ENCODE measurements at places on chromosomes 3 and 15.

DNA sequence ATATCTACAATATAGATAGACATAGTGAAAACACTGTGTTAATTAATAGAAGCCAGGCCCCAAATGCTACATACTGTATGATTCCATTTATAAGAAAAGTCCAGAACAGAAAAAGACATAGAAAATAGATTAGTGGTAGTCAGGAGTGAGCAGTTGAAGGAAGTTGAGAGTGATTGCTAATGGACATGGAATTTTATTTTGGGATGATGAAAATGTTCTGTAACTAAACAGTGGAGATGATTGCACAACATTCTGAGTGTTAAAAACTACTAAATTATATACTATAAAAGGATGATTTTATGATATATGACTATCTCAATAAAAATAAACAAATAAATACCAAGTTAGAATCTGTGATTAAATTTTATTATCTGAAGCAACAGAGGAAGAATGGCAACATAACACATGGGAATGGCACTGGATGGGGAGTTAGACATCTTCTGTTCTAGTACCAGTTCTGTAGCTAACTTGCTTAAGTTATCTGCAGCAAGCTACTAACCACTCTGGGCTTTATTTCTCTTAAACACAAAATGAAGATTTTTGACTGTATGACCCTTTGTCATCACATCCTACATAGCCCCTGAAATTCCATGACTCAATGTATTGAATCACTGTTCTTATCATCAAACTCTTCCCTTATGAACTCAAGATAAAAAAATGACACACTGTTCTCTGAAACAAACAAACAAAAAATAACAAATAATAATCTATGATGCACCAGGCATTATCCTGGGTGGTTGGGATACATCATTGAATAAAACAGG, 612.7 kb downstream of the TBL1XR1 start:
- no peak for DNase-seq

DNA sequence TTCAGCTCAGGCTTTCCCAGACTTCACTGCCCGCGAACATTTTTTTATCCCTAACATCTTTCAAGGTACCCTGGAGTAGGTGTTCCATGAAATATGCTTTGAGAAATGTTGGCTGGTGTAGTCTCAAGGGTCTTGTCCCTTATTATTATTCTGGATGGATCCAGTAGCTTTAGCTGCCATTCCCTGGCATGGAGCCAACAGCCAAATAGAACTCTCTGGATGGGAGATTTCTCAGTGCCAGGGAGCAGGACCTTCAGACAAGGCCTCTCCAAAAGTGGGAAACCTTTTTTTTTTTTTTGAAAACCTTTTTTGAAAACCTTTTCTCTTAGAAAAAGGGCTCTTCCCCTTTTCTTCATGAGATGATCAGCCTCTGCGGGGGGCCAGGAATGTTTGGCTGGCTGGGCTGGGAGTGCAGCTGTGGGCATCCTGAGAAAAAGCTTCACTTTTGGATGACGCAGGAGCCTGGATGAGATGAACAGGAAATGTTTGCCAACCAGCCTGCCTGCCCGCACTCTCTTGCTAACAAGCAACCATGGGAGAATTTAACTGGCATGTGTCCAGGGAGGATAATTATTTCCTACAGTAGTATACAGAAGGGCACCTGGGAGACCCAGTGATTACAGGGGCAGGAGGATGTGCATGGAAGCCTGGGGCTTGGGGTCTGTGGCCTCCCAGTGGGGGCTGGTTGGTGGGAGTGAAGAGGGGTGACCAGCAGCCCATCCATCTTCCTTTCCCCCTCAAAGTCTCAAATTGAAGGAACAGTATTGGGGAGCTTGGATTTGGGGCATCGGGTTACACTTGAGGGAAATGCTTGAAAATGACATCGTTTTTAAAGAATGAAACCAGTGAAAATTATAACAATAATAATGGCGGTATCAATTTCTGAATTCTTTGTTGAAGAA, 109.1 kb upstream of the LRIG1 start:
- DNase-seq = peak; percentile 72

DNA sequence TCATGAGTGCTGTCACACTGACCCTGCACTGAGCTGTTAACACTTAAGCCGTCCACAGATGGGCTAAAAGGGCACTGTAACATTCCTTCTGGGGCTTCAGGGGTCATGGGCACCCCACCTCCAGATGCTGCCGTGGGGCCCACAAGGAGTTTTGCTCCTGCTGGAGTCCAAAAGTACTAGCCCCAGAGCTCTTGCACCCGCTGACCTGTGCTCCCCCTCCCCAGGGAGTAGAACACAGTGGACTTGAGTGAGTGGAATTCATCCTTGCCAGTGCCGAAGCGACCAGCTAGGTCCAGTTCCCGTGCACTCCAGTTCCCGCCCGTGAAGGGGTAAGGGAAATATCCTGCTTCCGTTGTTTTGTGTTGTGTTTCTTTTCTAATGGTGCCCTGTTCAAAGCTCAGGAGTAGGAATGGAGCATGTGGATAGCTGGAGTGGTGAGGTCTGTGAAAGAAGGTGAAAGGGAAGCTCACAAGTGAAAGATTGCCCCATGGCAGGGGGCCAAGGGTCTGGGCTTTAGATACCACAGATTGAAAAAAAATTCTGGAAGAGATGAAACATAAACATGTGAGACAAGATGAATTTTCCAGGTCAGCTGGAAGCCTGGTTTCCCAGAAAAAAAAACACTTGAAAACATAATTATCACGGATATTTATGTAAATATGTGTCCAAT, 36.6 kb downstream of the SLCO2A1 start:
- DNase-seq = no peak

DNA sequence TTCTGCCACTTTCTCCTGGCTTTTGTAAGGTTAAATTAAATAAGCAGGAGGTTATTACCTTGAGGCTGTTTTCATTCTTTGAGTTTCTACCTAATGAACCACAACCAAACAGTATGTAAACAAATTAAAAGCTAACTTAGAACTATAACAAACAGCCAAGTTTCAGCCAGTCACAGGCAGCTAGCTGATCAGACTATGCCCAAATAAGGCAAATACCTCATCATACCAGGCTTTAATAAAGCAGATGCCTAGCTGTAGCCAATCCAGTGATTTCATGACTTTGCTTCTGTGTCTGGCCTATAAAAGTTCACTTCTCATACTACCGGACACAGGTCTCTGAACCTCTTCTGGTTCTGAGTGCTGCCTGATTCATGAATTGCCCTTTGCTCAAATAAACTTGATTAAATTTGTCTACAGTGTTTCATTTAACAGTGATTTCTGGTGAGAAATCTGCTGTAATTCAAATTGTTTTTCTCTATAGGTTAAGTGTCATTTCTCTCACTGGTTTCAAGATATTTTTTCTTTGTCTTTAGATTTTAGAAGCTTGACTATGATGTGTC, 24.2 kb downstream of the SH3GL3 start:
- no peak for DNase-seq

DNA sequence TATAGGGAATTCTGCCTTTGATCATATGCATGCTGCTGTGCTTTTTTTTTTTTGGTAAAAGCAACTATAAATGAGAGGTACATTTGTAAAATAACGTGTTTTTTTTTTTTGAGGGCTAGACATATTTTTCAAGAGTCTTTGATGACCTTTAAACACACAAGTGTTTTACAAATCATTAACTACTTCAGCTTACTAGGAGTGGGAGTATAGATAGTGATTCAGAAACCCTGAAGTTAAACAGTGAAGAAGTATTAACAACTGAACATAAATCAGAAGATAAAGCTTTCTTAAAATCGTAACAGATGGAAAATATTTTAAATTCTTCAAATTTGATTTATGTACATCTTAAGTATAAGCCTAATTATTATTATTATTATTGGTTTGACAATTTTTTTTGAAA, 2.9 kb upstream of the GMNC start:
- no peak for DNase-seq

GRCh38 chr3:133283958-133284807, 115.7 kb upstream of the BFSP2 start:
- DNase-seq = peak; percentile 85

DNA sequence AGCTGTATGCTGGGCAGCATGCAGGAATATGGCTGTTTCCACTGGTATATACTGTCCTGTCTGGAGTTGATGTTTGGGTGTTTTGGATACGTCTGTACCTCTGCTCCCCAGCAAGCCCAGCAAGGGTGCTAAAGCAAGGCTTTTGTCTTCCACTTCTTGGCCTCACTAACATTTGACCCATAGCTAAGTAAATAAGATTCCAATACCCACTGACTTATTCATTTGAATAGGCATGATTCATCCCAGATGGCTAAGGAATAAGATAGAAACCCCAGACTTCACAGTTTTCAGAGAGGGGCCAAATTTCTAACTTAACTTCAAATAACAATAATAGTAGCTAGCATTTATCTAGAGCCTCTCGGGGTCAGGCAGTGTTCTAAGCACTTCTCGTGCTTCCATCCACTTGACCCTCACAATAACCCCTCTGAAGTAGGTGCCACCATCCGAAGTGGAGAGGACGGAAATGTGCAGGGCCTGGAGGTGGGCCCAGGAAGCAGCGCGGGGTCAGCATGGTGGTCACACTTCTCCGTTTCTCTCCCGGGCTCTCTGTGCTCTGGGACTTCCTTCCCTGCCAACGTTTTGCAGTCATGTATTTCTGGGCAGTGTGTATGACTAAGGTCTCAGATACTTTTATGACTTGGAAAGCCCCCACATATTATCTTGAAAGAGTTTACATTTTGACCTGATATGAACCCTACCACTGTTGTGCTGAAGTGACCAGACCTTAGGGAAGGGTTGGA, 39.3 kb downstream of the LRRK1 start:
- DNase-seq = no peak

GRCh38 chr3:13483286-13483685, 3.2 kb downstream of the HDAC11 start:
- no peak for DNase-seq

- DNase-seq = no peak
Measured at GRCh38 chr15:79178594-79178993, 88.0 kb upstream of the RASGRF1 start.

GRCh38 chr3:19645093-19645492, 288.9 kb downstream of the EFHB start:
- no peak for DNase-seq

- no peak for DNase-seq
Measured at GRCh38 chr3:128378631-128379347, 87.9 kb downstream of the DNAJB8 start.

- peak; percentile 65 for DNase-seq
Measured at GRCh38 chr3:75192146-75192616, 471.9 kb upstream of the FRG2C start.

GRCh38 chr15:58267051-58267450, 128.9 kb downstream of the AQP9 start:
- peak; percentile 81 for DNase-seq

GRCh38 chr3:138588445-138588844, 5.6 kb downstream of the CEP70 start:
- no peak for DNase-seq

DNA sequence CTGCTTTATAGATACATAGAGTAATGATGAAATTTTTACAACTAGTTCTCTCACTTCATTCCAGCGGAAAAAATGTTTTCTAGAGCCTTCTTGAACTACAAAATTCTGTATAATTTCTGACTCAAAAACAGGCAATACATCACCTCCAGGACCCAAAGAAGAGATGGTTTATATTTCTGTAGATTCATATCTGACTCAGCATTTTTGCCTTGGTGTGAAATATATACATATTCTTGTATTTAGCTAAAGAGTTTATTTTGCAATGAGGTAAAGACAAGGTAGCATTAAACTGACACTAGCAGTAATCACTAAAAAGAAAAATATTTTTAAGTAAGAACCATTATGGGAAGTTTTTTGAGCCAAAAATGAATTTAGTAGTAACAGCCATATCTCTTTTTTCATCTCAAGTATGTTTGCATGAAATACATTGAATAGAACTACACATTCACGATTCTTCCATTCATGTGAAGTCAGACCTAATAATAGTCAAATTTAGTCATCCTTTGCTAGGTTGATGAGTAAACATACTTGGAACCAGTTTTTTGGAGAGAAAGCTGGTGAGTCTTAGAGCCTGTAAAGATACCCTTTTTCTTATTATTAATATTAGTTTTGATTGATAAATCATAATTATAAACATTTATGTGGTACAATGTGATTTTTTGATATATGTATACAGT, 31.6 kb downstream of the COL8A1 start:
- no peak for DNase-seq

GRCh38 chr15:93179700-93180102, 90.7 kb upstream of the RGMA start:
- peak; percentile 73 for DNase-seq

DNA sequence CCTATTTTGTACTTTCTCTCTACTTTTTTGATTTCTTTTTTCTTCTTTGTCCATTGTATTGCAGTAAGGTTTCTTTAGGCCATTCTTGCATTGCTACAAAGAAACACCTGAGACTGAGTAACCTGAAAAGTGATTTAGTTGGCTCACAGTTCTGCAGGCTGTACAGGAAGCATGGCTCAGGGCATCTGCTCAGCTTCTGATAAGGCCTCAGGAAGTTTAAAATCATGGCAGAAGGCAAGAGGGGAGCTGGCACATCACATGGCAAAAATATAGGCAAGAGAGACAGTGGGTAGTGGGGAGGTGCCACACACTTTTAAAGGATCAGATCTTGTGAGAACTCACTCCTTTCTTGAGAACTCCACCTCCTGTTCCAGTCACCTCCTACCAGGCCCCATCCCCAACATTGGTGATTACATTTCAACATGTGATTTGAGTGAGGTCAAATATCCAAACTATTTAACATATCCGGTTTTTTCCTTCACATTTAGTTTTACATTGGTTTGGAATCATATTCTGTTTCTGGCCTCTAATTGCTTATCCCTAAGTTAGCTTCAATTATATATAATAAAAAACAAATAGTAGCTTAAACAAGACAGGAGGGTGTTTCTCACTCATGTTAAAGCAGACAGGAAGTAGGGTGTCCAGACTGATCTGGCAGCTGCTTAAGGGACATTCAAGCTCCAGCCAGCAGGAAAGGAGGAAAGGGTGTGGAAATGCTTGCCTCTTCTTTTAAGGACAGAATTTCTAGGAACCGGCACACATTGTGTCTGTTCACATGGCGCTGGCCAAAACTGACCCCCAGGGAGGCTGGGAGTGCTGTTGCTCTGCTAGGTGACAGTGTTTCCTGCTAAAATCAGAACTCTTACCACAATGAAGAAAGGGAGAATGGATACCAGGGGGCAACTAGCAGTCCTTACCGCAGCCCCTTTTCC, 28.8 kb upstream of the SKOR1 start:
- no peak for DNase-seq

DNA sequence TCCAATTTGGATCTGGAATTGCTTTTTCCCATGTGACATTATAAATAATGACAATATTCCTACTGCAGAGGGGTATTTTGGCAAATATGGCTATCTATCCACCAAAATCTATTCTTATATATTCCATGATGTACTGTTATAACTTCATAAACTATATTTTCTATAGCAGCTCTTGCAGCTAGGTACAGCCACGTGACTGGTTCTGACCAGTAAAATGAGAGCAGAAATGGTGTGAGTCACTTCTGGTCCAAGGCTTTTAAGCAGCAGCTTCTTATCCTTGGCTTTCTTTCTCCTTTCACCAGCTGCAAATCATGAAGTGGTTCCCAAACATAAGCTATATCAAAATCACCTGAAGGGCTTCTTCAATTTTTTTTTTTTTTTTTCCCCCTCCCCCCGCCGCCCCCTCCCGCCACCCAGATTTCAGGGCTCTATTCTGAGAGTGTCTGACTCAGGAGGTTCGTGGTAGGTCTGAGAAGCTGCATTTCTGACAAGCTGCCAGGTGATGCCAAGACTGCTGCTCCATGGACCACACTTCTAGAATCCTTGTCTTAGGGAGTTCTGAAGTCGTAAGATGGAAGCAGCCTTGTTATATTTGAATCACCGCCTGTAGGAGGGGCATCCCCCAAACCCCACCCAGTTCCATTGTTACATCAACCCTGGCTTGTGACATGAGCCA, 357.5 kb downstream of the CHST2 start:
- DNase-seq = peak; percentile 4

- peak; percentile 84 for DNase-seq
Measured at GRCh38 chr15:47675735-47676134, 41.6 kb upstream of the SEMA6D start.

- no peak for DNase-seq
Measured at GRCh38 chr3:2727101-2727500, 383.1 kb downstream of the IL5RA start.

All from mesendoderm (in vitro differentiated cells).